ENCODE measurements at places on chromosomes 5 and 9.

DNA sequence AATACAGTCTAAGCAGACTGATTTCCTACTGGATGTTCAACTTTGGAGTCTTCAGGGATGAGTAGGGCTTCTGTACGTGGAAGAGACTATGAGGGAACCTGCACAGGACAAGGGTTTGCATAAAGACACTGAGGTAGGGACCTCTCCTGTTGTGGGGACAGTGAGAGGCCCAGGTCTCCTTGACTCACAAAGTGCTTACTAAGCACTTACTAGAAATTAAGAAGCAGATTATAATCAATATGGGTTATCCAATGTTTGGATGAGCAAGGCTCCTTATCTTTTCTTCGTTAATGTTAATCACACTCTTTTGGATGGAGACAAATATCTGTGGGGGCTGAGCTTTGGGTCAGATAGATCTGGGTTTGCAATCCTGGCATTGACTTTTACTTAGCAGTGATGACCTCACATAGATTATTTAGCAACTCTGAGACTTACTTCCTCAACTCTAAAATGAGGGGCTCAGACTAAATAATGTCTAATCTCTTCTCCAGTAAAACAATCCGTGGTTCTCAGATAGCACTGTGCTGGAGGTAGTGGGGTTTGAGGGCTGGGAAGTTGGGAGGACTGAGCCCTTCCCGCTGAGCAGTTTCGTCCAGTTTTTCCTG lies 45.9 kb downstream of the PDCD1LG2 start:
- no peak for DNase-seq

- DNase-seq, result no peak
These were observed 115.7 kb downstream of the NFIB start for GRCh38 chr9:14198047-14198840.

- no peak for DNase-seq
These were observed 179.4 kb downstream of the CFAP90 start for GRCh38 chr5:7671381-7671993.

DNA sequence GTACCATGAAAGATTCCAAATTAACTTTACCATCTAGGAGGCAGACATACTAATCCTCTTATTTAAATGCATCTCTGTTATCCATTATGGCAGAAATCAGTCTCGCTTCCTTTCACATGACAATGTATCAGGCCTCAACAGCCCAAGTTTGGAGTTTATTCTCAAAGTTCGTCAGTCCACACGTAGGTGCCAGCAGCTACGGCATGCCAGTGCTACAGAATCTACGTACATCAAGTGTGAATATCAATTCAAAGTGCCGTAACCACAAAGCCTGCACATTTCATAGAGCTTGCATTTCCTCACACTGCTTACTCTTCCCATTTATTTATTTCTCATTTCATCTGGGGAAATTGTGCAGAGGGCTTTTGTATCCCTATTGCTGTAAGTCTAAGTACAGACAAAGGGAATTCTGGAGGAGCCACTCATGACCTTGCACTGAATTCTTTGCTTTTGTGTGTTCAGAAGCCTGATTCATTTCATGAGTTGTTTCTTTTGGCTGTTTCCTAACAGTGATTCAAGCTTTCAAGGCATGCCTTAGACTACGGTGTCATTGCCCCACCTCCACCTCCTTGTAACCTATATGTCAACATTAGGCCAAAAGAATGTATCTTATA lies 10.0 kb downstream of the ENC1 start:
- DNase-seq, result no peak

DNA sequence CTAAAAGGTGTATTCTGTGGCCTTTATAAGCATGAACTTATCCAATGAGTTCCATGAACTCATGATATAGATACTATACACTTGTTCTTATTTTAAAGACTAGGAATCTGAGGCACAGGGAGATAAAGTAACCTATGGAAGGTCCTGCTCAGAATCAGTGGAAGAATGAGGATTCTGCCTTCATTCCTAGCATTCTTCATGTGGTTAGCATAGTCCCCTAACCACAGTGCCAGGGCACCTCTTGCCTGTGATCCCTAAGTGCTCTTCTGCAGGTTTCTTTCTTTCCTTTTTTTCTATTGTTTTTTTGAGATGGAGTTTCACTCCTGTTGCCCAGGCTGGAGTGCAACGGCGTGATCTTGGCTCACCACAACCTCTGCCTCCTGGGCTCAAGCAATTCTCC lies 174.1 kb downstream of the C9orf152 start:
- no peak for DNase-seq

- no peak for DNase-seq
These were observed 147.4 kb upstream of the RPS23 start for GRCh38 chr5:82425591-82425990.

GRCh38 chr5:111172504-111172903 lies 51.7 kb upstream of the CAMK4 start:
- DNase-seq, result no peak

GRCh38 chr5:116459301-116459700 lies 115.3 kb downstream of the SEMA6A start:
- no peak for DNase-seq

- DNase-seq, result no peak
These were observed 12.9 kb downstream of the GLDC start for GRCh38 chr9:6632516-6633183.

DNA sequence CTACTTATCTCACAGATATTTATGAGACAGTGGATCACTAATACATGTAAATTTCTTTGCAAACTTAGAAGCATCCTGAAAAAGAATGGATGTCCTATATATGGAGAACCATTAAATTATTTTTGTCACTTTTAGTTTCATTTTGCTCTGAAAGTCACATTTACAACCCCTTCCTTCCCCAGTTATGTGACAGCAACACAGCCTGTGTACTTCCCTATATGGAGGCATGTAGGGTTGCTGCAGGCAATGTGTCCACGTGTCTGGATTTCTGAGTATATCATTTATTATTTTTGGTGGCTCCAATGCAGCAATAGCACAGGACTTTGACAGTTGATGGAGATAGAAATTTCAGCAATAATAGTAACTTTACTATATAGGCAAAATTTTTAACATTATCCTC lies 156.4 kb downstream of the ST8SIA4 start:
- DNase-seq, result no peak

- DNase-seq, result no peak
These were observed 67.0 kb upstream of the DPYSL3 start for GRCh38 chr5:147576646-147577535.

DNA sequence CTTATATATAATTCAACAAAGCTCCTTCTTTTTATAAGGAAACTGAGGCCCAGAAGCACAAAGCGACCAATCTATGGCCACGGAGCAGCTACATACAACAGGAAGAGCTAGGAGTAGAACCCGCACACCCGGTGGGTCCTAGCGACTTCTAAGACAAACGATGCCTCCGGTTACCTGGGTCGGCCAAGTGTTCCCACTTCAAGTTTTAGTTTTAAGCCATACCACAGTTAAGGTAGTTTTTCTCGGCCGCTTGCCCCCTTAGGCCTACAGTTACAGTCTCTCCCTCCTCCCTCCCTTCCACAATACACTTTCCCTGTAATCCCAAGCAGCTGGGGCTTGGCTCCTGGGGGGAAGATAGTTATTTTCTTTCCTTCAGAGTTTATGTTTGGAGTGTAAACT lies 533 bp downstream of the SREK1IP1 start:
- DNase-seq, result no peak

DNA sequence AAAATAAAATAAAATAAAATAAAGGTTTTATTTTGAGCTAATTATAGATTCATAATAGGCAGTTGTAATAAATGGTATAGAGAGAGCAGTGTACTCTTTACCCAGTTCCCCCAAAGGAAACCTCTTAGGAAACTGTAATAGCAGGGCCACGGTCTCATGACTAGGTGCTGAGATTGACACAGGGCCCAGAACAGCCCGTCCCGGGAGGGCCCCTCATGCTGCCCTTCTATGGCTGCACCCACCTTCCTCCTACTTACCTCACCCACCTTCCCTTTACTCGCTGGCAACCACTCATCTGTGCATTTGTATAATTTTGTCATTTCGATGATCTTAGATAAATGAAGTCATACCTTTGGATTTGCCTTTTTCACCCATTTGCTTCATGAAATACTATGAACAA lies 16.1 kb downstream of the CACNA1B start:
- DNase-seq, result no peak

GRCh38 chr5:146173597-146173996 lies 8.9 kb downstream of the LARS1 start:
- no peak for DNase-seq

GRCh38 chr5:10674582-10674981 lies 86.5 kb downstream of the DAP start:
- DNase-seq, result no peak

GRCh38 chr5:11596657-11597071 lies 307.6 kb downstream of the CTNND2 start:
- no peak for DNase-seq

DNA sequence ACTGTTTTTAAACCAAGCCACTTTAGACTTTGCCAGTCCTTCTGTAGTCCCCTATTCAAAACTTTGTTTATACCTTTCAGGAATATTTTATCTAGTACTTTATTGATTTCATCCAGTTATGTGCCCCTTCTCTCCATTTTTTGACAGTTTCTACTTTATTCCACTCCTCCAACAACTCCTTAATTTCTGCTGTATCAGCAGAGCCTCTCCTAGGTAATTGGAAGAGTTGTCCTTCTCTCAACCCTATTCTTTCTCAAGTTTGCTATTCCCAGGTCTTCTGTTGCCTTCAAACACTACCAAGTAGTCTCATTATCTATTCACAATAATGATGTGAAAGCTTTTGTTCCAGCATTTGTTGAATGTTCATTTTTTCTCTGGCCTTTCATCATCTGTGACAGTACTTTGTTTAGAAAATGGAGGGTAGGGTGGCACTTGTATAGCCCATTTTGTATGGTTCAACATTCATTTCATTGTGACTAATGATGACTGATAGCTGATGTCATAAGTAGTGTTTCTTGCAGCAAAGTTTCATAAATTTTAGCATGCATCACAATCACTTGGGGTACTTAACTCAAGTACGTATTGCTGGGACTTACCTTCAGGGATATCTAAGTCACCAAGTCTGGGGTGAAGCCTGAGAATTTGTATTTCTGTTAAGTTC lies 204.4 kb upstream of the DMRT1 start:
- DNase-seq, result no peak

- no peak for DNase-seq
These were observed 95.4 kb downstream of the TLE4 start for GRCh38 chr9:79667120-79667519.

DNA sequence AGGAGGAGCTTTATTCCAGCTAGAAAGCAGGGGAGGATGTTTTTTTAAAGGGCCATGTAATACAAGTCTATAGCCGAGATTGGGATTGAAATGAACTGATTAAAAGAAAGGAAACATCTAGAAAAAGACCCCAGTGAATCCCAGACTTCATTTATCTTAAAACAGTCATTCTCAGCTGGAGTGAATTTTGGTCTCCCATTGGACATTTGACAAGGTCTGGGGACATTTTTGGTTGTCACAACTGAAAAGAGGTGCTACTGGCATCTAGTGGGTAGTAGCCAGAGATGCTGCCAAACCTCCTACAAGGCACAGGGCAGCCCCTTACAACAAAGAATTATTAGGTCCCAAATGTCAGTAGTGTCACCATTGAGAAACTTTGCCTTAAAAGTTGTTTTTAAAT lies 16.3 kb upstream of the SPINK4 start:
- DNase-seq, result no peak

DNA sequence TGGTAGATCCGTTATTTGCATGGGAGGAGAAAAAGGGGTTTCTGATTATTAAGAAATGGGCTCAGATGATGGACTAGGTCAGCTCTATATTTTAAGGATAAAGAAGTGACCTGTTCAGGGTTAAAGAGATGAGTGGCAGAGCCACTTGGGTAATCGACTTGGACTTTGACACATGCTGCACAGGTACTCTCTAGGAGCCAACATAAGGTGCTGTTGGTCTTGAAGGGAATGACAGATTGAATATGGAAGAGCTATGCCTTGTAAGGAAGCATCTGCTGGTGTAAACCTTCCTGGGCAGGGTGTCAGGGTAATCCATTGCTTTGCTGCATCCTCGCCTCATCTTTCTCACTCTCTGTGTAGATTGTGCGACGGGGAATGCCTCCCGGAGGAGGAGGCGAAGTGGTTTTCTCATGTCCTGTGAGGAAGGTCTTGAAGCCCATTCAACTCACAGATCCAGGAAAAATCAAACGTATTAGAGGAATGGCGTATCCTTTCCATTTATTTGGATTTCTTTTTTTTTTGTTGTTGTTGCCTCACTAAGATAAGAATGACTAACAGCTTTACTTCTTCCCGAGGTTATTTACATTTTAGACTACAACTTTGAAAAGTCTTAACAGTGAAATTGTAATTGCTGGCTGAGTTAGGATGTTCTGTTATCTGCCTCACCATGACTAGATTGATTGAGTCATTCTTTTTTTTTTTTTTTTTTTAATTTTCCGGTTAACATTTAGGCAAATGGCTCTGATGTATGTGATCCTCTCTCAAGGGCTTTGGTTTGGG lies 41.2 kb downstream of the RCL1 start:
- no peak for DNase-seq

GRCh38 chr9:125747053-125747764 lies at the start of gene PBX3:
Gene PBX3 (plus strand): TSS chr9:125747373.
- DNase-seq, result peak; percentile 24

DNA sequence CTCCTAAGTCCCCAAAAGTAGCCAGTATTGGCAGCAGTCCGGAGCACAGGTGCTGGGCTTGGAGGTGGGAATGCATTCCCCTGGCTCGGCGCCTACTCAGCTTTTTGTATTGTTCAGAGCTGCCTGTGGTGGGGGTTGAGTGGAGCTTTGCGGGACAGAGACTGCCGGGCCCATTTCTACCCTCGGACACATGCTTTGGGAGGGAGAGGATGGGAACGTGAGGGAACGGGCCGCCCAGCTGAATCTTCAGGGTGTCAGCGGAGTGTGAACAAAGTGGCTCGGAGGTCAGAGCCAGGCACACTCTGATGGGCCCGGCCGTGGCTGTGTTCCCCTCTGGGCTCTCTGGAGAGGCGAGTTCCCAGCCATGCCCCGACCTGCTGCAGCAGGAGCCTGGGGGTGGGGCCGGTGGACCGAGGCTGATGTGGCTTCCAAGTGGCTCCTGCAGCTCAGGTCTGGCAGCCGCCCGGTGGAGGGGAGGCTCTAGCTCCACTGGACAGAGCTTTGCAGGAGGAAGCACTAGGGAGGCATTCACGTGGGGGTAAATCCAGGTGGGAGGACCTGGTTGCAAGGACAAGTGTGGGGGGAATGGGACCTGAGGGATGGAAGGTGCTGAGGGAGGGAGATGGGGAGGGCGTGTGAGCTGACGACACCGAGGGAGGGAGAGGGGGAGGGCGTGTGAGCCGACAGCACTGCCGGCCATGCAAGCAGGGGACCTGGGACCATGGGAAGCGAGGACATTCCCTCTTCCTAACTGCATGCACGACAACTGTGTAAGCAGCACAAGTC lies 31.1 kb upstream of the SLC6A3 start:
- no peak for DNase-seq

GRCh38 chr9:133968966-133969617 lies 23.0 kb downstream of the VAV2 start:
- no peak for DNase-seq
